ENCODE measurements at places on chromosomes 12 and 14.

DNA sequence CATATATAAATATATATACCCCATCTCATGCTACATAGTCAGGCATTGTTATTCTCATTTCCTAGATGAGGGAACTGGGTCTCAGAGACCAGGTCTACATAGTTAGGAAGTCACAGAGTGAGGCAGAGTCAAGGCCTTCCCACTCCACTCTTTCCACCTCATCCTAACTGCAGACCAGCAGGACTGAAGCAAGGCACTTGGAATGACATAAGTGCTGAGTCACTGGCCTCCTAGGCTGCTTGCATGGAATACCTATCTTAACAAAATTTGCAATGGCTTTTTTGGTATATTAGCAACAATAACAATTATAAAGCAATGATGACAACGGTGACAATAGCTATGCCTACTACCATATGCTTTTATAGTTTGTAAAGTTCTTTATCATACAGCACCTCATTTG is 5.4 kb upstream of the ANO4 start:
- no peak for DNase-seq

GRCh38 chr12:111953455-111953854 is 59.5 kb downstream of the TMEM116 start:
- no peak for DNase-seq

DNA sequence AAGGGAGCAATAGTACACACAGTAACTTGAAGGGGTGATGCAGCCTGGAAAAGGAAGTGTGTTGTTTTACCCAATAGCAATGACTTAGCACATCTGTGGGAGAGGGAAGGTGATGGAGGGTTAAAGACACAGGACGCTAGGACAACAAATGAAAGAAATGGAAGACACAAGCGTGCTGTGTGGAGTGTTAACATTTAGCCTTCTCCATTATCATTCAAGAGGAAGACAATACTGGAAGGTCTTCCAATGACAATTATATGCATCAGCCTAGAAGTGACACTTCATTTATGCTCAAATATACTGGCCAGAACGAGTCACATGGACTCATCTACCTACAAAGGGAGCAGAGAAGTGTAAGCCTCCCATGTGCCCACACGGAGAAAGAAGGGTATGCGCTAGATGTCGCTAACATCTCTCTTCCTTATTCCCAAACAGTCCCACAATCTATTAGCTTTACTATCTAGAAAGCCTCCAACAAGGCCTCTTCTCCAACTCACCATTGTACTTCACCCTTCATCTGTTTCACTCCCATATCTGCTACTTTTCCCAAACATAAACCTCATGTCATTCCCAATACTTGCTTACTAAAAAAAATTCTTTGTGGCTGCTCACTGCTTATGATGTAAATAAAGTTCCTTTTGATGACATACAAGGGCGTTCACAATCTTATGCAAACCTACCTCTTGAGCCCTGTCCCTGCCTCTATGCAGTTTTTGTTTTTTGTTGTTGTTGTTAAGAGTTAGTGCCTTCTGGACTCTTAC is 20.3 kb downstream of the PPM1H start:
- no peak for DNase-seq

- DNase-seq = no peak
These were observed 134.7 kb downstream of the CMAS start for GRCh38 chr12:22180705-22181104.

DNA sequence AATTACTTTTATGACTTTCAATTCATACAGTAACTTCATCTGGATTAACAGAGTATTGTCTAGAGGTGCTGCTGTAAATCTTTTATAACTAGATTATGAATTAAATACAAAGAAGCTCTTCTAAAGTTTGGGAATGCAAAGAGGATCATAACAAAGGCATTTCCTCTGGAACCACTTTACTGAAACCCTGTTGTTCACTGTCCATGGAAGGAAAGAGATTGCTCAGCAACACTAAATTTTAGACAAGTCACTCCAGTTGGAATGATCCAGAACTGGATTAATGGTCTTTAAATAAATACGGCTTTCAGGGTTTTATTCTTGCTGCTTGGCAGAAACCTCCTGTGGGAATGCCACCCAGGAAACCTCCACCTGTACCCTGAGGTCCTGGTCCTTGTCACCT is 250.6 kb downstream of the KSR2 start:
- no peak for DNase-seq

DNA sequence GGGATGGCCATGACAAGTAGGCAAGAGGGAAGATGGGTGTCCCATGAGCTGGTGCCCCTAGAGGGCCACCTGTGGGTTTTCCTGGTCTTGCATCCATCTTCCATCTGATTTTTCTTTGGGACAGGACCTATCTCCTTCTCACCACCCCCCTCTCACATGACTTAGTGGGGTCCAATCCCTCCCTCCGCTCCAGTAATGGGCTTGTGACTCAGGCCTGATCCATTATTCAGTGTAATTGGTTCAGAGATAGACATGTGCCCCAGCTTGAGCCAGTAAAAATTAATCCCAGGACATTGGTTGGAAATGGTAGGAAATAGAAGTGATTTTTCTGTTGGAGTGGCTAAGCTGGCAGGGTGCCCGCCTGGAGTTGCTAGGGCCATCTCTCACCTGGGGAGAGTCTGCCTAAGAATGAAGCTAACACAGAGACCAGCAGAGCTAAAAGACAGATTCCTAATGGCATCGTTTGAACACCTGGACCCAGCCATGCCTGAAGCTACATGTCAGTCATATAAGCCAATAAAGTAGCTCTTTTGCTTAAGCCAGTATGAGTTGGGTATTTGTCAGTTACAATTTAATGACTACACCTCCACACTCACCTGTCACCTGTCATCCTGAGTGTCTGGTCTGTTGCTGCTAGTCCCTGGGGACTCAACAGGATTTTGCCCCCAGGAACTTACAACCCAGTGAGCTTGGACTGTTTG is 14.7 kb downstream of the RASAL1 start:
- no peak for DNase-seq

- DNase-seq = no peak
These were observed 51.3 kb downstream of the WASHC4 start for GRCh38 chr12:105158876-105159275.

DNA sequence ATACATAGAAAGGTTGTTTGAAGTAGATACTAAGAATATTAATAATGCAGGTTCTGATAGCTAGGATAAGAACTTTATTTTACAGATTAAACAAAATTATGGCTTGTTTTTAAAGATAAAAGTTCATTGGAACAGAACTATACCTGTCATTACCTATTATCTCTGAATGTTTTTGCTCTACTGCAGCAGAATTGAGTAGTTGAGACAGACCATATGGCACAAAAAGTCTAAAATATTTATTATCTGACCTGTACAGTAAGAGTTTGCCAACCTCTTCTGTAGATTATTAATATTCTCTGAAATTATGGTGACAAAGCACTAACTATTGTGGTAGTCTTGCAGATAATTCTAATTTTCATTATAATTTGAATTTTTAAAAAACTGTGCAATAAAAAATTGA is 829.1 kb upstream of the MGAT4C start:
- no peak for DNase-seq

GRCh38 chr14:93109572-93110481 is 5.9 kb downstream of the ITPK1 start:
- no peak for DNase-seq

GRCh38 chr12:22729431-22729956 is 104.5 kb downstream of the ETNK1 start:
- DNase-seq = no peak

DNA sequence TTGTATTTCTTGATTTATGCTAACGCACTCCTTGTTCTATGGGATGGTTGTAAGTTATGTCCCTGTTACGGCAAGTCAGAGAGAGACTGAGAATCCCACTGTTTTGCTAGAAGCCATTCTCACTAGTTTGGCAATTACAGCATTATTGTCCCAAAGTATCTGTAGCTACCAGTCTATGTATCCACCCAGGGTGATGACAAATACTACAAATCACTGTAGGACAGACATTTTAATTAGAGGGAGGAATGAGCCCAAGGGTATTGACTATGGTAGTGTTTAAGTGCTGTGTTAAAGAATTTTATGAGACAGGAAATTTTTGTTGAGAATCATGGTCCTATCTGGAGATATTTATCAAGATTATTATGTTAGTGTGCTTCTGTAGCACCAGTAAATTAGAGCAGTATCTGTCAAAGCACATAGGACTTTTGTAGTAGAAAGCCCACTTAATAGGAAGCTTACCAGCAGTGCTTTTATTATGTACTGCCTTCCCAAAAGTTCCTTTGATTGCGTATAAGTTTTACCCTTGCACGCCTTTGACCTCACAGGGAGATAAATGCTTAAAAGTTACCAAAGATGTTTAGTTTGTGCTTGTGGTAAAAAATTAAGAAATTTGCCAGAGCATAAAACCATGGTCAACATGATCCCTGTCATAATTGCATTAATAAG is 10.7 kb downstream of the PRKCH start:
- no peak for DNase-seq

DNA sequence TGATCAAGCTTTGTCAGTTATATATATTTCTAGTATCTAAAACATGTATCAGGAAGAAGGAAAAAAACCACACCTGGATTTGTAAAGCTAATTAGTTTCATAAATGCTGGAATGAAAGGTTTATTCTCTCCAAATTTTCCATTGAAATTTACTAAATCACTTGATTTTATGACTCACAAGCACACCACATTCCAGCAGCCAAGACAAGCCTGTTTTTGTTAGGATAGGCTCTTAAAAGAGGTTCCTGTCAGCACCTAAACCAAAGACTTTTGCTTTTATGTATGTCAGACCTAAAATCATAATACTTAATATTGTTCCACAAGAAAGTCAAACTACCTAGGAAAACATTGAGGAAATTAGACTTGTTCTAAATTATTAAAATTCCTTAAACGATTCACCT is 85.3 kb upstream of the PAWR start:
- DNase-seq = no peak
